Activated T-helper 17 cell treated with anti-CD3 and anti-CD28 coated beads, Interleukin-2, amount 50 U/mL, for 72 hours (primary cell): ENCODE measurements at places on chromosomes 16 and 17. TPM values are rescaled to one million over a fixed set of nuclear protein-coding genes. Genes with fewer than 3 reads are reported as not detected.

- no peak for ATAC-seq
These were observed 129.3 kb upstream of the TMEM97 start for GRCh38 chr17:28189667-28190066.

DNA sequence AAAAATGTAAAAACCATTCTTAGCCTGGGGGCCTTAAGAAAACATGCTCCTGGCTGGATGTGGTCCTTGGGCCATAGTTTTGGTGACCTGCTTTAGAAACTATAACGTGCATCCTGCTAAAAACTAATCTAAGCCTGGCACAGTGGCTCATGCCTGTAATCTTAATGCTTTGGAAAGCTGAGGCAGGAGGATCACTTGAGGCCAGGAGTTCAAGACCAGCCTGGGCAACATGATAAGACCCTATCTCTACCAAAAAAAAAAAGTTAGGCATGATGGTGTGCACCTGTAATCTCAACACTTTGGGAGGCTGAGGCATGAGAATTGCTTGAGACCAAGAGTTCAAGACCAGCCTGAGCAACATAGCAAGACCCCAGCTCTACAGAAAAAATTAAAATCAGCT is 183.8 kb upstream of the CHMP6 start:
- no peak for ATAC-seq

DNA sequence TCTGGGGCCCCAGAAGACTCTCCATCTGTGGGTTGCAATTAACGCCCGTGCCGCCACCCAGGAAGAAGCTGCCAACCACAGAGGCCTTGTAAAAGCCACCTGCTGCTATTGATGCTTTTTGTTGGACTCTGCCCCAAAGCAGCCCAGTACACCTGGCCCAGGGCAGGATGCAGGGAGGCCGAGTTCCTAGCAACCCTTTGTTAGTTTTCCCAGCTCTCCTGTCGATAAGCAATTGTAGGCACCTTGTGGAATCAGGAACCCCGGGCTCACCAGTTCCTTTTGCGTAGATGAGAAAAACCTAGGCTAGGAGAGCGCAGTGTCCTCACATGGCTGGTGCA is 103.3 kb downstream of the ABCC6 start:
- no peak for ATAC-seq

The SERPINF2 gene
- 0.45 TPM for total RNA-seq

The CCDC154 gene
- total RNA-seq: 3.7 TPM

The NPIPB6 gene
- 2.9 TPM for total RNA-seq

GRCh38 chr16:75379911-75380847 is 53.1 kb downstream of the CFDP1 start:
- ATAC-seq: peak; percentile 49

GRCh38 chr17:76539631-76540271 is at the start of gene PRCD:
PRCD (plus strand) TSS chr17:76540044; CDS start chr17:76540142, 98 bp downstream.
- ATAC-seq: no peak

DNA sequence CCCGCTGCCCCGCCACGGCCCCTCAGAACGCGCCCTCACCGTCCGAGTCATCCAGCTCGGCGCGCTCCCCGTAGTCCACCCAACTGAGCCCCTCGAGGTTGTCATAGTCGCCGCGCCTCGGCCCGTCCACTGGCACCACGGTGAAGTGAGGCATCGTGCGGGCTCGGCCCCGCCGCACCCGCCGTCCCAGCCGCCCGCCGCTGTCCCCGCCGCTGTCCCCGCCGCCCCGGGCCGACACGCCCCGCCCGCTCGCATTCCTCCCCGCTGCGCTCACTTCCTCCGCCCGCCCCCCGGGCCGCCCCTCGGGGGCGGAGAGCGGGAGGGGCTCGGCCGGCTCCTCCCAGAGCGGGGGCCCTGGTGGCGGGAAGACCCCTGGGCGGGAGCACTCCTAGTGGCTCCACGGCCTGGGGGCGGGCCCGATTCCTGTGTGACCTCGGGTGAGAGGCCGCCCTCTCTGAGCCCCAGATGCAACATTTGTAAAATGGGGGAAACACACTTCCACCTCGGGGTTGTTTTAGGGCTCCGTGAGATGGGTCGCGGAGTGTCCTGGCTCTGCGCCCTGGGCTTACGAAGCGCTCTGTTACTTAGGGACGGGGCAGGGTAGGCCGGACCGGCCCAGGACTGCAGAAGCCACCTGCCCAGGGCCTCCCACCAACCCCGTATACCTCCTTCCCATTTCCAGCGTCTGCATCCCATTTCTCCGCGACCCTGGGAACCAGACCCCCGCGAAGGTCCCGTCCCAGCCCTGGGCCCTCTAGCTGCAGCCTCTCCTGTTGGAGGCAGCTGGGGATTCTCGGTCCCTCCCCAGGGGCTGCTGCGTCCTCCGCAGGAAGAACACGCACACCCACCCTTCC is at the start of gene SLC12A4:
Gene SLC12A4, minus strand, starts transcription at position 238 of the 854 bp plus-strand sequence. Its CDS starts 84 bp downstream, at position 154.
- ATAC-seq: peak; percentile 89

DNA sequence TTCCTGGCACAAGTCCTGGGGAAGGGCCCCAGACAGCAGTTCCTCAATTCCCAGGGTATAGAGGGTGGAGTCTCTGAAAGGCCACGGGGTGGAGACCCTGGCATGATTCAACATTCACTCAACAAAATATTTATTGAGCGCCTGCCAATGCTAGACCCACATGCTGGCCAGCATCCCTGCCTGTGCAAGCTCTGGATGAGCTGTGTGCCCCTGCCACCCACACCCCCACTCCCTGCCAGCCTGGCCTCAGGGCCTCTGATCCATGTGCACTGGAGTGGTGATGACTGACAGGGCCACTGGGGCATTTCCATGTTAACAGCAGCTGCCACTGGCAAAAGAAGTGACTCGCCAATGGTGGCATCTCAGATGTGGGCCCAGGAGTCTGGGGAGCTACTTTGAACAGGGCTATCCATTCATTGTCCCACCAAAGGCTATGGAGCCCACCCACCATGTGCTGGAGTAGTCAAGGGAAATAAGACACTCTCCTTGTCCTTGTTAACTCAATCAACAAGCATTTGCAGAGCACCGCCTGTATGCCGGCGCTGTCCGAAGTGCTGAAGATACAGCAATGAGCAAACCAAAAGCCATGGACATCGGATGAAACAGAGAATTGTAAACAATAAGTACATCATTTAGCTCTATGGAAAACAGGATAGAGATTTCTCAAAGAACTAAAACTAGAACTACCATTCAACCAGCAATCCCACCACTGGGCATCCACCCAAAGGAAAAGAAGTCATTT is 3.0 kb upstream of the PRSS22 start:
- ATAC-seq: no peak

The KRT31 gene
- total RNA-seq: not detected

The RPL19 gene
- 2,432 TPM for total RNA-seq

The CCL16 gene
- total RNA-seq: not detected

GRCh38 chr17:42766124-42766523 is 5.1 kb downstream of the RAMP2 start:
- ATAC-seq: no peak

The TEKT1 gene
- total RNA-seq: not detected

The SNX20 gene
- 53.9 TPM for total RNA-seq

GRCh38 chr16:48918520-48919258 is 308.7 kb upstream of the N4BP1 start:
- no peak for ATAC-seq

The CNGB1 gene
- not detected for total RNA-seq

DNA sequence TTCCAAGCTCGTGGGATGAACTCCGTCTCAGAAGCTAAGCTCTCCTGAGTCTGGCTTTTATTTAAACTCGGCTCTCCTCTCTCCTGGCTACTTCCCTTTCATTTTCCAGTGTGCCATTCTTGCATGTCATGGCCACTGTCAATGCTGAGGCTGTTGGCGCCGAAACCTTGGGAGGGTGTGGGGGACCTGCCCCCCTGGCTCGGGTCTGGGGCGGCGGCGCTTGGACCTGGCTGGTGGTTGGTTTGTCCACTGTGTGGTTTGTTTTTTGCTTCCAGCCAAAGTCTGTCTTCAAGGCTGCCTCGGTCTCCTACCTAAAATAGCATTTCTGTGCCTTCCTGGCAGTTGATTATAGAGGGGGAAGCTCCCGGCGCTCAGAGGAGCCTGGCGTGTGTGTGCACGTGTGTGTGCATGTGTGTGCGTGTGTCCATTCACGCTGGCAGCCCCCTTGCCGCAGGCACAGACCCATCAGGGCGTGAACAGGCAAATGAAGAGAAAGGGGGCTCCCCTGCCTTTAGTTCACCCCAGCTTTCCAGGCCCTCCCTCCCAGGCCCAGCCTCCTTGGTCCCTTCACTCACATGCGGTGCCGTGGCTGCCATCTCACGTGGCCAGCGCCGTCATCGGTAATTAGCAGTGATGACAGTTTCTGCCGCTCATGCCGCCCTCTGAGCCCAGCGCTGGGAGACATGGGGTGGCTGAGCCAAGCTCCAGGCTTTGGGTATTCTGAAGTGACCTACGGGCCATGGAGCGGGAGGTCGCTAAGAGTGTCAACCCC is 179.9 kb downstream of the SEC14L1 start:
- ATAC-seq: no peak

DNA sequence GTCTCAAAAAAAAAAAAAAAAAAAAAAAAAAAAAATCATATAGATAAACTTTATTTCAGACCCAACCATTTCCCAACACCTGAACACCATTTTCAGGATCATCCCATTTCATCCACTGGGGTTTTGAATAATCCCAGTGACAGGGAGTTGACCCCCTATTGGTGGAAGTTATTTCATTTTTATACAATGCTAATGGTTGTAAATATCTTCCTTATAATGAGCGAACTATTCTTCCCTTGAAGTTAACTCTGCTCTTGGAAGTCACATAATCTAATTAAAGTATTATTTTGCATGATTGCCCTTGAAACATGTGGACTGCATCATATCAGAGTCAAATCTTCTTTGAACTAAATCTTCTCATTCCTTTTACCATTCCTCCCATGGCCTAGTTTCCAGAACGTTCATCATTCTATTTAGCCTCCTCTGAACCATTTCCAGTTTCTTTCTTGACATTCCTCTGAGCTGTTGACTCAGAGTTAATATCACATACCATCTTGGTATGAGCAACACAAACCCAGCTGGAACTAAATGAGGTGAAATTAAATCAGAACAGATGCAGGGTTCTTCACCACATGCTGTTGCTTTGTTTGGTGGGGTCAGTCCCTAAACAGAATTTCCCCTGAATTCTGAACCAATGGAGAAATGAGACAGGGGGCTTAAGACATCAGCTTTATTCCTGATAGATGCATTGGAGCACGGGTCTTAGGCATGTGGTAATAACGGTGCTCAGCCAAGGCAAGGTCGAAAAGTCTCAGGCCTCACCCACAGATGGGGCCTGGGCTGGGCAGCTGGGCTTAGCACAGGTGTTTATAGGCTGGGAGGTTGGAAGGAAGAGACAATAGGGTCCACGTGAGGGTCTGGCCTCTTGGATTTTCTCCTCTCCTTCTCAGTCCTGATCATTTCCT is 8.9 kb downstream of the HSD17B2 start:
- ATAC-seq: no peak

- ATAC-seq: no peak
These were observed 4.1 kb downstream of the CSF3 start for GRCh38 chr17:40019140-40019991.

The CDH15 gene
- 0.37 TPM for total RNA-seq

The ATF7IP2 gene
- 23.7 TPM for total RNA-seq

GRCh38 chr17:19386974-19387920 is at the start of gene MFAP4:
MFAP4 (minus strand) TSS chr17:19387190; CDS start chr17:19387155, 35 bp downstream.
- ATAC-seq: no peak

DNA sequence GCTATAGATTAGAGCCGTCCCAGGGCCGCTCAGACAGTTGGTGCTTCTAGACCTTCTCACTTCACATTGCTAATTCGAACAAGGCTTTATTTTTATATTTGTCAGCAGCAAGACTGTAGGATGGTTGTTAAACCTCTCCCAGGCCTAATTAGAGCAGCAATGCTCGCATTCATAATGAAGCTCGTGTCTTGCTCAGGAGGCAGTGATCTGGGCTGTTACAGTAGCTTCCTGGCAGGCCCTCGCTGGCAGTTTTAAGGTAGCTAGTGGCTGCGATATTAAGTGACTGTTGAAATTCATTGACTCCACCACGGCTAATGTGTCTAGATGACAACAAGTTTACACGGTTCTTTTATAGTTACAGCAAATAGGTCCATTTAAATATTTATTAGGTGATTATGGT is 23.2 kb upstream of the ANKFN1 start:
- no peak for ATAC-seq

- no peak for ATAC-seq
These were observed 25.8 kb downstream of the WSB1 start for GRCh38 chr17:27319541-27320221.

The TP53TG3B gene
- total RNA-seq: not detected
